ENCODE measurements at places on chromosomes 7 and 10.

GRCh38 chr7:114293289-114294012 lies 121.2 kb upstream of the FOXP2 start:
- no peak for DNase-seq

DNA sequence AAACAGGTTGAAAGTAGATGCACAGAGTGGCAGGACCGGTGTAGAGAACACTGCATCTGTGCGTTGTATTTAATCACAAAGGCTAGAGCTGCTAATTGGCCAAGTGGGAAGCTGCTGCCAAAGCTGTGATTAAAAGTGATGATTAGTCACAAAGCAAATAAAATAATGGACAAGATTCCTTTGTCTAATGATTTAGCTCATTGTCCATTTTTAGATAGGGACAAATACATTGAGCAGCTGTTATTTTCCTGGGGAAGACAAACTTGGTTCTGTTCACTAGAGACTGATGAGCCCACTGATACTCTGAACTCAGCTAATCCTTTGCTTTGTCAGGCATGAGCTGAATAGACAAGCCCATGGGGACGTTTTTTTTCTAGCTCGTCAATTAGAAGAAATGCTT lies 19.7 kb downstream of the UBE3C start:
- no peak for DNase-seq

DNA sequence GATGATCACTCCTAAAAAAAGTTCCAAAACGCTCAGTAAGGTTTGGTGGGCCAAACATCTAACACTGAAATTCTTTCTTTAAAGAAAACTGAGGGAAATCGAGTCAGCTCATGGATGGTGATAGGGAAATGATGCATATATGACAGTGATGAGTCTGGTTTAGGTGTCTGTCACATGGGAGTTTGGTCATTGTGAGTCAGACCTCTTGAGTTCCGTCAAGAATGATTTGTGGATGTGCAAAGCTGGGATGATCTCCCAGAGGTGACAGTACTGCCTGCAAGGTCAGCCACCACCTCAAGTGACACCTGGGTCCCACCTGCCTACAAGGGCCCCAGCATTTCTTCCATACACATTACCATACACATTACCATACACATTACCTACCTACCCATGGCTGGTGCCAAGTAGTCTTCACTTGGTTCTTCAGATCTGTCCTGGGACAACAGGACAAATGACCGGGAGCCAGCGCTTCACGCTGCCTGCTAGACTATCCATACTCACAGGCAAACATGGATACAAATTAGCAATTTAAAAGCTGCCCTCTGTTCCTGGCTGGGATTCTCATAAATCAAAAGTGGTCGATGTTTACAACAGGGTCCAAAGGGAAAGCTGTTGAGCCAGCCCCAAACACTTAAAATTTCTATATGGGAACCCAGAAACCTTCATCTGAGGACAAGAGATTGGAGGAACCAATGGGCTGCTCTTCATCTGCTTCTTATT lies 128.4 kb downstream of the ADAM12 start:
- DNase-seq, result no peak

DNA sequence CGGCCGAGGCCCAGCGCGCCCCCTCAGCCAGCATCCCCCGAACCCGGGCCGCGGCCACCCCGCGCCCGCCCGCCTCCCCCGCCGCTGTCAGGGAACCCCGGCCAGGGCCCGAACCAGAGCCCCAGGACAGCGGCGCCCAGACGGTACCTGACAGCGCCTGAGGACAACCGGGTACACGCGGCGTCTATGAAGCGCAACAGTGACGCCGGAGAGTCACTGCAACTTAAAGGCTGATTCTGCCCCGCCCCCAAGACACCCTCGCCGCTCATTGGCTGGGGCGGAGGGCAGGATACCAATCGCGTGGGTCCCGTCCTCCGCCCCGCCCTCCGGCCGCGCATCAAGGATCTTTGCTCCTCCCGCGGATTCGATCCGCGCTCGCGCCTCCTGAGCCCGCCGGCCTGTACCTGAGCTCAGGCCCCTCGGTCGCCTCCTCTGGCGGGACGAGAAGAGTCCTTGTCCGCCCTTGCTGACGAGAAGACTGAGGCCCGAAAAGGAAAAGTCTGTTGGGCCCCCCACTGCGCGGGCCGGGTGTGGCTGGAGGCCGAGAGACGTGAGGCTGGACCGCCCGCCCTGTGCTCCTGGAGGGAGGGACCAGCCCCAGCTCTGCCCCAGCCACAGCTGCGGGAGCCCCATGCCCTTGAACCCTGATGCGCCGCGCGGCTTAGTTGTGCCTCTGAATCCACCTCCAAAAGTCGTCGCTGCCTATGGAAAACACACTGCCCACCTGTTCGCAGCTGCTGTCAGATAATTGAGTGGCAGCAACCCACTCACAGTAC lies at the start of gene OAT:
TSS of gene OAT (minus strand) at position 198 of the 776 bp plus-strand sequence. CDS start 6,752 bp downstream, outside the sequence.
- peak; percentile 94 for DNase-seq

GRCh38 chr10:94108200-94108599 lies 114.5 kb downstream of the PLCE1 start:
- no peak for DNase-seq

Measured in HAP-1 (cell line).